SK-MEL-5 (cell line): ENCODE measurements at places on chromosomes 2 and 18. TPM values are rescaled to one million over a fixed set of nuclear protein-coding genes. Genes with fewer than 3 reads are reported as not detected.

DNA sequence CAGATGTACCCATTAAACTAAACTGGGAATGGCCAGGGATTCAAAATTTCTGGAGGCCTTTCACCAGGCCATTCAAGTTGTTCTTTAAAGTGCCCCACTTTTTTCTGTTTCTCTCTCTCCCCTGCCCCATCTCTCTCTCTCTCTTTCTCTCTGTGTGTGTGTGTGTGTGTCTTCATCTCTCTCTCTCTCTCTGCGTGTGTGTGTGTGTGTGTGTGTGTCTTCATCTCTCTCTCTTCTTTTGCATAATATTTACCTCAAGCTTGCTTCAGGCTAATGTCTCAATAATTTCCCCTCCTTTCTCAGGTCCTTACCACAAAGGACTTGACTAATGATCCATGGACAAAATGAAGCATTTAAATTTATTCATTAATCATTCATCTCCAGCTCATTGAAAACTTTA lies 164.2 kb upstream of the KLHL14 start:
- DNase-seq = no peak

DNA sequence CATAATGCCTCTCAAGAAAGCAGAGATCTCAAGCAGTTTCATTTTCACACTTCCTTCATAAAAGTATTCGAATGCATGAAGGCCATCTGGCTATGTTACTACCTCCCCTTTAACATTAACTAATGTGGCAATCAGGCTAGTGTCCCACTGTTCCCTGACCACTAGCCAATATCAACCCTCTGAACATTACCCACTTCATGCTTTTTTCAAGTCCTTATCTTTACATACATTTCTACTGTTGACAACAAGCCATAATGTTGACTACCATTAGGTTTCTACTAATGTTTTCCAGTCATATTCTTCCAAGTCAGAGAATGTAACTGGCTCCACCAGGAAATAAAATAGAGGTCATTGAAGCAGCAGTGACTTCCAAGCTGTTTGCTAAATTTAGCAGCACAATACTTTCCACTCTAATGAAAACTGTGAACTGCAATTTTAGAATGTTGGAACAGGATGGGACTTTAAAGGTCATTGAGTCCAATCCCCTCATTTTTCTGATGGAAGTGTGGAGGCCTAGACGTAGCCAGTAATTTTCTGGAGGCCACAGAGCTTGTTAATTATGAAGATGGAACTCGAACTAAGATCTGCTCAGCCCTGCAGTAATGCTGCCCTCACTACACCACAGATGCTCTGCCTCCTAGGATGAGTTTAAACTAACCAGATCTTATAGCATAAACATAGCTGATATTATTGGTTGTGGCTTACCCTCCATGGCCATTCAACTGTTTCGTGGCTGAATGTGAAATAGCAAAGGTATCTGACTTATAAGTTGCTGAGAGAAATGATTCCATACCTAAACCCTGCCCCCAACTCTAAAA lies 630 bp upstream of the PPP1R1C start:
- no peak for DNase-seq

DNA sequence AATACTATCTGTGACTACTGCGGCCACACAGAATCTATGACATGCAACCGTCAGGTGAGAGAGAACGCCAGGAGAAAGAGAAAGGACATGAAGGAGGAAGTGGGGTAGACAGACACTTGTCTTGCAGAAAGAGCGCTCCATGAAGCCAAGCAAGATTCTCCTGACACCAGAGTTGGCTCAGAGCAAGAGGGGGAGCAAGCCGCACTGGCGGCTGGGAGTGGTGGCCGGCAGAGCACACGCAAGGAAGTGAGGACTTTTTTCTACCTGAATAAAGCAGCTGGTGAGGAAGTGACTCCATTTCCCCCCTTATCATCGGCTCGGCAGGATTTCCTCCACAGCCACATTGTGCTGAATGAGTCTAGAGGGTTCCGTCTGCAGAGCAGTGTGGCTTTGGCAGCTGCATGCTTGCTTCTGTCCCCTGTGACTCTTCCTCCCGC lies 181.6 kb downstream of the BCL2 start:
- DNase-seq = no peak

DNA sequence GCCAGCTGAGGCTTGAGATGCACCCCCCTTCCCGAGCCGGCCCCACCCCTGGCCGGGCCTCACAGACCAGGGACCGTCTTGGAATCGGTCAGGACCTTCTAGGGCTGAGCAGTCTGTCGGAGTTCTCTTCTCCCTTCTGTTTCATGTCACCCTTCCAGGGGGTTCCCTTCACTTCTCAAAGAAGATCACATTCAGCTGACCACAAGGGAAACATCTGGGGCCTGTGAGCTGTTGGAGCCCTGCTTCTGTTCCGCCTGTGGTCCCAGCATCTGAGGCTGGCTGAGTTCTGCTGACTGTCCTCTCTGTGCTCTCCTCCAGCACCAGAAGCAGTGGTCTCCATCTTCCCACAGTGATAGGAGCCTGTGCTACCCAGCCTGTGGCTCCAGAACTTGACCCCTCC lies 106.5 kb downstream of the SEPTIN10 start:
- DNase-seq = no peak

GRCh38 chr2:15861172-15861822 lies 79.1 kb upstream of the MYCN start:
- peak; percentile 10 for DNase-seq

KCNIP3 gene
- 18.1 and 21.0 TPM in 2 replicates for total RNA-seq

SKOR2 gene
- not detected in 2 replicates for total RNA-seq

FAM110C gene
- 0.18 TPM in 1 of 2 replicates, not detected in the other for total RNA-seq
